ENCODE measurements at places on chromosomes 1 and 21.

DNA sequence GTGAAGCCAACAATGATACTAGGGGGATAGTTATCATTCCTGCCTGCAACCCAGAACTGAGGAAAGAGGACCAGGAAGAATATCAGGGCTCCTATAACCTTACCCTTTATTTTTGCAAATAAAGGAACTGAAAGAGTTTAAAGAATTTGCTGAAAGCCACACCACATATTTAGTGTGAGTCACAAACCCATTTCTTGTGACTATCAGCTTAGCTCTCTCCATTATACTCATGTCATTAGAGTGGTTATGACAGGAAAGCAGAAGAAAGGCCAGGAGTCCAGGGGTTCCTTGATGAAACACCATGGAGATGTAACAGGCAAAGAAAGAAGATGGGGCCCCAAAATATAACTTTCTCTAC is 141.1 kb upstream of the SAMSN1 start:
- no peak for DNase-seq

DNA sequence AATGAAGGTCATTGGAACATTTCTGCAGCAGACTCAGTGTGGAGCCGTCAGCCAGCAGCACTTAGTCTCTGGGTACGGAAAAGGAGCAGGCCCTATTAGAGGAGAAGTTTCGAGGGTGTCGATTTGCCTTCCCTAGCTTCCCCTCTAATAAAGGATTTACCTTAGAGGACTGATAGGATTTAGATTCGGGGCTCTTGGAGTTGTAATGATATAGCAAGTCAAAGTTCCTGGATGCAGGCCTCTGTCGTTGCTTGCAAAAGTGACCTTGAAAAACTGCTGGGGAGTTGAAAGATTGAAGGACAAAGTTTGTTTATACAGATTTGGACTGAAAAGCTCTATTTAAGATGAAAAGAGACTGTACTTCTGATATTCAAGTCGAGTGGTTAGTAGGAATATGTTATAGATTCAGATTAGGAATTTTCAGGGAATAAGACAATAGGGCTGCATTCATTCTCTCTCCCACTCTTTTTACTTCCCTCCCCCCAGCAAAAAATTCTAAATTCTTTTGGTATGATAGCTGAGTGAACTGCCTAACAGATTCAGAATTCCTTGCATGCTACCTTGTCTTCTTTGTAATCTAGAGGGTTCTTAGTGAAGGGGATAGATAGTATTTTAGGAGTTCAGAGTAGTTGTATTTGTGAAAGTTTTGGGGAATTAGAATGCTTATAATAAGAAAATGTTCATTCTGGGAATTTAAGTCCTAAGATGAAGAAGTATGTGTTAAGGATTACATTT is 19.2 kb downstream of the NFYC start:
- DNase-seq: no peak

GRCh38 chr1:244941121-244941520 is 76.8 kb upstream of the HNRNPU start:
- DNase-seq: no peak

DNA sequence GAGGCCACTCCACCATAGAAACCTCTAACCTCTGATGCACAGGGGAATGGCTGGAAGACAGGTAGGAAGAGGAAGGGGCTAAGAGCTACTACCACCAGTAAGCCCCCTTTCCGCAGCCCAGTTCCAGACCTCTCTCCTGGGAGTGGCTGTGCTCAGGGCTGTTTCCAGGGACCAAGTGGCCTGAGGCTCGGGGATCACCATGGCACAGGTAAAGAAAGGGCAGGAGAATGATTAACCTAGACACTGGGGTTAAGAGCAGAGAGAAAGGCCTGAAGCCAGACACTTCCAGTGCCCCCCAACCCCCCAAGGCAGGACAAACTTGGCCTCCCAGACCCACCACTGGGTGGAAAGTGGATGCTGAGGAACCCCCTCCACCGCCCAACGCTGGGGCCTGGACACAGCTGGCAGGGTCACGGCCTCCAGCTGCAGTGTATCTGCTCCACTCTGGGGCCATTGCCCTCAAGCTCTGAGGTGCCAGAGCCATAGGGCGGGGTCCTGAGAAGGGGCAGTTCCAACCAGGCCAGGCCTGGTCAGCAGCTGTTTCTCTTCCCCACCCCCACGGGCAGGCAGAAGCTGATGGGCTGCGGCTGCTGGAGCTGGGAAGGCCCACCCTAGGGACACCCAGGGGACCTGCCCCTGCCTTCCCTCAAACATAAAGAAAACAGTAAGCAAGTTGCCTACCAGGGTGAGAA is 2.6 kb downstream of the TAGLN2 start:
- DNase-seq: peak; percentile 88

- no peak for DNase-seq
Observed at GRCh38 chr1:81097860-81098259, 702.9 kb upstream of the ADGRL2 start.

GRCh38 chr1:153494976-153495535 is 34.6 kb upstream of the S100A7 start:
- DNase-seq: peak; percentile 80

GRCh38 chr1:216723274-216723780 is at the start of gene ESRRG:
TSS of gene ESRRG (minus strand) at chr1:216723429. CDS start at chr1:216723299, 130 bp downstream.
- DNase-seq: peak; percentile 57

DNA sequence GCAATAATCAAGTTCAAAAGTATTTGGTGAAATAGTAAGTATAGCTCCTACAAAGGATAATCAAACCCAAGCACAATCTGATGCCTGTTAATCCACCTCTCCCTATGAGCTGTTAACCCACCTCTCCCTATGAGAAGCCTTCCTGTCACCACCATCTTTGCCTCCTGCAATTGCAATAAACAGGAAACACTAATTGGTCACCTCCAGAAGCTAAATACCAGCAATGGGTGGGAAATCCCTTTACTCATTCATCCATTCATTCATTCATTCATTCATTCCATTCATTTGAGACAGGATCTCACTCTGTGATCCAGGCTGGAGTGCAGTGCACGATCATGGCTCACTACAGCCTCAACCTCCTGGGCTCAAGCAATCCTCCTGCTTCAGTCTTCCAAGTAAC is 132.8 kb downstream of the RERE start:
- no peak for DNase-seq

DNA sequence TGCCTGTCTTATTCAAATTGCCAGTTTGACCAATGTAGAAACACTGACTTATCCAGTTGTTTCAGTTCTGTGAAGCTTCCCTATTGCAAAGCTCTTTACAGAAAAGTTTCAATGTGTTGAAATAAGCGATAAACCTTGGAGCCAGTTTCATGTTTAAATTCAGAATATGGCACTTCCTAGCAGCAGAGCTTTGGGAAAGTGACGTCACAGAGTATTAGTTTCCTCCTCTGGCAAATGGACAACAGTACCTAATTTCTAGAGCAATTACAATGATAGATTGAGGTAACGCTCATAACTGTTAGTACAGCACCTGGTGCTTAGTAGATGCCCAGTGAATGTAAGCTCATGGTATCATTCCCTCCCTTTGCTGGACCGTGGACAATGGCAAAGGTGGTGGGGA is 527.5 kb upstream of the DAB1 start:
- no peak for DNase-seq

DNA sequence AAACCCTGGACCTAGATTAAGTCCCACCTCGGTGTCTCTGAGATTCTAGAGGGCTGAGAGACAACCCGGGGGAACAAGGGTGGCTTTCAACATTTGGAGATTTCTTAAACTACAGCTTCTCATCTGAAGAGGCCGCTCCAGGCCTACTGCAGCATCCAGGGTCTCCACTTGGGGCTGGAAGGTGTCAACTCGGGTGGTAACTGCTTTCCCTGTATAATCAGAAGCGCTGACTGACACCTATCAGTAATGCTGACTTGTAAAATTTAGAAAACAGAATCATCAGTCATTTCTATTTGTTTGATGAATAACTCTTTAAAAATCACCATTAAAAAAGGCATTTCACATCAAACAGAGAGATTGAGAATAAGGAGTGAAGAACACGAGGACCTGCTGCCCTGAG is 226.0 kb downstream of the PBX1 start:
- DNase-seq: no peak

- no peak for DNase-seq
Observed at GRCh38 chr21:42827588-42827987, 51.8 kb downstream of the WDR4 start.

DNA sequence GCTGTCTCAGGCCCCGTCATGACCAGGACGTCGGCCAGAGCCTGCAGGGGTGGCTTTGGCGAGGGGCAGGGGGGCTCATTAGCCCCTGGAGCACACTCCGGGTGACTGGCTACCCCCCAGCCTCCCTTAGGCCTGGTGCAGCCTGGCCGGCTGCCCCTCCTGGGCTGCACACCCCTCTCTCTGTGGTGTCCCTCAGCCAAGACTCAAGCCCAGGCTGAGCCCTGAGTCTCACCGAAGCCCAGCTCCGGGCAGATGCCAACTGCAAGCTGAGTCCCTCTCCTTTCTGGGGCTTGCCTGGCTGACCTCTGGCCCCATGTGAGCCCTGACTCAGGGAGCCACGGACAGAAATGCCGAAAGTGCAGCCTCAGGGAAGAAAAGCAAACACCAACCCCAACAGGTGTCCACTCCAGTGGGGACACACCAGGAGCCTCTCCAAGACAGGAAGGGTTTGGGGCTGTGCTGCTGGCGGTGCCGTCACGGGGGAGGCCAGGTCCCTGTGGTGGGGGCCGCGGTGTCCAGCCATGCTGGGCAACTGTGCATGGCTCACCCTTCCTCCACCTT is 5.3 kb upstream of the IBA57 start:
- DNase-seq: no peak

GRCh38 chr21:16502273-16502672 is 772.5 kb downstream of the USP25 start:
- no peak for DNase-seq

- DNase-seq: peak; percentile 60
Observed at GRCh38 chr1:158509471-158510156, 37.6 kb downstream of the OR10R2 start.

DNA sequence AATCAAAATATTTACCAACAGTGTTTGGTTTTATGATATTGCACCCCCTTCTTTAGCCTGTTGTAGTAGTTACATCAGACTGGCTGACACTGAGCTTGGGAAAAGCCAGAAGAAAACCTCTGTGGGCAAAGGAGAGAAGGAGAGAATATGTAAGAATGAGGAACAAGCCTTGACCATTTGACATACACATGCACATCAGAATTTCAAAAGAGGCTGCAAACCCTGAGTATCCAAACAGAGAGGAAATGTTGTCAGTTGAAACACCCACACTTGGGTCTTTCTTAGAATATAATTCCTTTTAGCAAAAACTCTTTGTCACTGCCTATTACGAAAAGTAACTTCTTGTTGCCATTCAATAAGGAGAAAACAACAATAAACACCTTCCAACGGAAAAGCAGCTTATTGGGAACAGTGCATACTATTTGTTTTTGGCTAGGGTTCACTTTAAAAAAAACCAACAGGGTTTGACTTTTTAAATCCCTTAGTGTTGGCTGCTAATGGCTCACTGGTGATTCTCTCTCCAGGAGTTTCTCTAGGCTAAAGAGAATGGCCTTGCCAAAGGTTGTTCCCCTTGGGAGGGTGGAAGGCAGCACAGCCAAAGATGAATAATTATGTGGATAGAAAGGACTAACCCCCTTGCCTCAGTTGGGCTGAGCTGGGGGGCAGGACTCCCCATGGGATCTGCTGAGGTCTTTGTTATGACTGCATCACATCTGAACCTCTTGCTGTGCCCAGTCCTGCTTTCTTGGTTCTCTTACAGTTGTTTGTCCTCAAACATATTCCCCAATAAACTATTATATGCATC is 48.9 kb downstream of the GORAB start:
- no peak for DNase-seq

DNA sequence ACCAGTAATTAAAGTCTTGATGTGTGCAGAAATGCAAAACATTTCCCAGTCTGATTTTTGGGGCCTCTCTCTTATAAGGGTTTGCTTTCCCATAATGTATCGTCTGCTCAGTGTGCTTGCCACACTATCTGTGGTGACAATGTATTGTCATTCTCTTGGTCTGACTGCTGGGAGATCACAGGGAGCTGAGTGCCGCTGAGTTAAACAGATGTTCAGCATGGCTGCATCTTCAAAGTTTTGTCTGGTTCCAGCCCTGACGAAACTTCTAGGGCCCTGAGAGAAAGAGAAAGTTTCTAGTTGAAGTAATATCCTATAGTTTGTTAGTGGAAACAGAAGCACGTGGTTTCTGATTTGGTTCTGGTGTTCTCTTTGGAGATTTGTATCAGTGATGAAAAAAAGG is 42.6 kb downstream of the DNM3 start:
- DNase-seq: no peak

DNA sequence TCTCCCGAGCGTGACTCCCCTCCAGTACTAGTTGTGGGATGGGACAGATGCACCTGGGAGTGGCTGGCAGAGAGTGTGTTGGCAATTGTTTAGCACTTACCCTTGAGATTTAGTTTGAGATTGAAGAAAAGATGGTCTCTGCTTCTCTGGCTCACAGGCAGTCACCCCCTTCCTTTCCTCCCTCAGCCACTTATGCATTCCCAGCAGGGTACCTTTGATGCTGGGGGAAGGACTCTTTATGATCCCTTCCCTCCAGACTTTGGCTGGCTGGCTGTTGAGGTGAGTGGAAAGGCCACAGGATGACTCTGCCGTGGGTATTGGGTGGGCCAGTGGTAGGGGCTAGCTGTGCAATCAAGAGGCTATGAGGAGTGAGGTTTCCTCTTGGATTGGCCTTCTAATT is 236.8 kb downstream of the CAMTA1 start:
- no peak for DNase-seq

DNA sequence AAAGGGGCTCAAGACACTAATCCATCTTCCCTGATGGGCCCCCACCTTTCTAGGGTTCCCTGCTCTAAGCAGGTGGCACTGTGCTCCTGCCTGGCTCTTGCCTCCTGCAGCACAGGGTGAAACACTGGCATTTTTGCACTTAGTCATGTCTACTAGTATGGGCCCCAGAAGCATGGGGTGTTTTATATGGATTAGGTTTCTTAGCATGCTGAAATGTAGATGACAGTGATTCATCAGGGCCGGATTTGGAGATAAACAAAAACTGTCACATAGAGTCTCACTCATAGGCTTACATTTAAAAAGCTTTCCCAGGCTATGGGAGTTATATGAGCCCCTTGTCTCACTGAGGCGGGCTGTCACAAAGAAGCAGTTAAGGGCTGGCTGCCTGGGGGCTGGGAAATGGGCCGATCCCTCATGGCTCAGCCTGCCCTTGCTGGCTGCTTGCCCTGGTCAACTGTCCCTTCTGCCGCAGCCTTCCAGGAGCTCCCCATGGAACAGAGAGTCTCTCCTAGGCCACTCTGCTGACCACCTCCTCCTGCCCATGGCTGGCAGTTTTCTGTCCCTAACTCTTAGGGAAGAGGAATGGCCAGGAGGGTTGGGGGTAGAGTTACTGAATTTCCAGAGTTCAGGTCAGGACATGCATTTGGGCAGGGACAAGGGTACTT is 6.5 kb downstream of the GALNT2 start:
- DNase-seq: no peak

GRCh38 chr1:114558544-114558943 is 22.9 kb downstream of the BCAS2 start:
- no peak for DNase-seq

DNA sequence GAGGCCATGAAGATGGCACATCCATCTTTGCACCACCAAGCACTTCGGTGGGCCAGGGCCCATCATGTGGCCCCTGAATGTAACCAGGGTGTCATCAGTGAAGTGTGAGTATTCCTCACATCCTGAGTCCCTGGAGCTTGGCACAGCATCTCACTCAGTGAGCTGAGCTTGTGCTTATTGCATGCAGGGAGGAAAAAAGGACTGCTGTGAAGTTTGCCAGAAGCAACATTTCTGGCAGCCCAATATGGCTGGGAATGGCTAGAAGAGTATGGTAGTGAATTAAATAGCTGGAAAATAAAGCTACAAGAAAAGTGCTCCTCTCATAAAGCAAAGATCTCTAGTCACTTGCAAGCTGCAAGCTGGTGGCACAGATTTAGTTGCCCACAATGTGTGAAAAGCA is 109.3 kb downstream of the TNFSF18 start:
- no peak for DNase-seq

Data from right hindlimb (tissue), 1 donor.